SK-N-SH treated with all-trans-retinoic acid at 6 μM for 48 hours (cell line): ENCODE measurements at places on chromosomes 16 and 17.

GRCh38 chr17:63419949-63420867 is 25.9 kb downstream of the CYB561 start:
- no peak for ATAC-seq

DNA sequence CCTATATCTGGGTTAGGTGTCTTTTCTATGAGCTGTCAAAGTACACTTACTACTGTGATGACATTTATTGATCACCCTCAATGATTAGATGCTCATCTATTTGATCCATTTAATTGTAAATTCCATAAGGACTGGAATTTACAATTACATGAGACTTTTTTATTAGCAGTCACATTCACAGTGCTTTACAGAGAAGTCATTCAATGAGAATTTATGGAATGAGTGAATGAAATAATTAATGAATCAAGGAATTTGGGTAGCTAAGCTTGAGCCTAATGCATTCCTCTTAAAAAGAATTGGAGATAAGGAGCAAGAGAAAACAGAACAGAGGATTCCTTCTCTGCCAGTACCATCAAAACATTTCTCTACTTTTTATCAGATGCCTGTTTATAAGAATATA is 1437.5 kb upstream of the CDH8 start:
- ATAC-seq = no peak

DNA sequence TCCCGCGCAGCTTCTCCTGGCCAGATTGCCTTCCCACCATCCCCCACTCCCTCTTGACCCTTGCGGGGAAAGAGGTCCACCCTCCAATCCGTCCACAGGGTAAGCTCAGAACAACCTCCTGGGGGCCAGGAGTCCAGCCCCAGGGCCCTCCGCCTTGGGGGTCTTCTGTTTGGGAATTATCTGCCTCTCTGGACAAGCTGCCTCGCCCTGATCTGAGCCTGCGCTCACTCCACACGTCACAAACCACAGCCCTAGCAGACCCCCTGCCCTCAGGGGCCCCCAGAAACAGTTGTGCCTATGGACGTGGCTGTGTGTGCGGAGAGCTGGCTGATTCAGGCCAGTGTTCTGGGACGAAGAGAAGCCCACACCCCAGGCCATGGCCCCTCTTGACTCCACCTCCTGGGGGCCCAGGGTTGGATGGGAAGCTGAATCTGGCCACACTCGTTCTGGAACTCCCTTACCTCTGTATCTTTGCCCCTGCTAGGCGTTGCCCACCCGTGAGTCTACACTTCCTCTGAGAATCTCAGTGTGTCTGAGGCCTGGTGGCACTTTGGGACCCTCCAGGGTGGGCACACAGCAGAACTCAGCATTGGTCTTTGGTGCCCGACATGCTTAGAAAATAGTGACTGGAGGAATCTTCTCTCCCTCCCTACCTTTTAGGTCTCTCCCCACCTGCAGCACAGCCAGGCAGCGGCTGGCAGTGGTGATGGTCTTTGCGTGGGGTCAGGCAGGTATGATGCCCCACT is 119.9 kb upstream of the SMURF2 start:
- no peak for ATAC-seq

- no peak; the same call in 2 of the 3 replicates for ATAC-seq
Observed at GRCh38 chr17:47879028-47879585, 16.9 kb upstream of the SP2 start.

DNA sequence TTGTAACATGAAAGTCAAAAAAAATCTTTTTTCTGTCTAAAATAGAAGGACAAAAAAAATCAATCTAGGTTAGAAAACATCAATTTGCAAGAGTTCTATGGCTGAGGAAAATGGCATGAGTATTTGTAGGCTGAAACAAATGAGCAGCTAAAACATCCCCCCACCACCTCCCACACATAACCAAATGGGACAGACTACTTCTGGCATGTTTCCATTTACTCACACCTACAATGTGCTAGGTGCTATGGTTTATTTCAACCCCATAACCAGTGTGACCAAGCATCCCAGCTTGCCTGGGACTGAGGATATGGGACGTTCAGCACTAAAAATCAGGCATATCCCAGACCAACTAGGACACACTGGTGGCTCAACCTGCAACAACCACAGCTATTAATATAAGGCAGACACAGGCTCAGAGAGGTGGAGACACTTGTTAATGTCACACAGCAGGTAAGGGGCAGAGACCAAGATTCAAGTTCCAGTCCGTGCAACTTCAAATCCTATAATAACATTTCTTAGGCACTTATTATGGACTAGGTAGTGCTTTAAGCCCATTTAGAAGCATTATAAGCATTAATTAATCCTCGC is 96.0 kb downstream of the XYLT1 start:
- ATAC-seq = no peak

DNA sequence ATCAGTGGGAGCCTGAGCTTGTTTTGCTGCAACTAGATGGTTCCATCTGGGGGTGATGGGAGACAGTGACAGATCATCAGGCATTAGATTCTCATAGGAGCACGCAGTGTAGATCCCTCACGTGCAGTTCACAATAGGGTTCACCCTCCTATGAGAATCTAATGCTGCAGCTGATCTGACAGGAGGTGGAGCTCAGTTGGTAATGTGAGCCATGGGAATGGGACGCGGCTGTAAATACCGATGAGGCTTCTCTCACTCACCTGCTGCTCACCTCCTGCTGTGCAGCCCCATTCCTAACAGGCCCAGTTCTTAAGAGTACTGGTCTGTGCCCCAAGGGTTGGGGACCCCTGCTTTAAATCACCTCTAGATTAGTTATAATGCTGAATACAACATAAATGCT is 137.5 kb upstream of the PLEKHM1 start:
- no peak for ATAC-seq

DNA sequence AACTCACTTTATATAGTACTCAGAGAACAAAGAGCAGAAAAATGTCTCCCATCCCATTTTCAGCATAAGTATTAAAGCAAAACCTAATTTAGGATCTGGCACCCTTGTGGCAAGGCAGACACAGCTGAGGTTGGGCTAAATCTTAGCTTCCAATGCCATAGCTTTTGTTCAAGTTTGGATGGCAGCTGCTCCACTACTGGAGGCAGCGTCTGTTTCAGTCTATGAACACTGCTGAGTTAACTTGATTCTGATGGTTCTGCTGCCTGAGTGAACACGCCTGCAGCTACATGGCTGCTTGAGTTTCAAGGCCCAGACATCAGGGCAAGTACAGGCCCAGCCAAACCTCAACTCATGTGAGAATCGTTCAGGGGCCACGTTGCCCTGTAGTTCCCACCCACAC is 178.2 kb upstream of the RPH3AL start:
- ATAC-seq = no peak

GRCh38 chr16:9098377-9099090 is 7.1 kb downstream of the HAPSTR1 start:
- no peak for ATAC-seq

DNA sequence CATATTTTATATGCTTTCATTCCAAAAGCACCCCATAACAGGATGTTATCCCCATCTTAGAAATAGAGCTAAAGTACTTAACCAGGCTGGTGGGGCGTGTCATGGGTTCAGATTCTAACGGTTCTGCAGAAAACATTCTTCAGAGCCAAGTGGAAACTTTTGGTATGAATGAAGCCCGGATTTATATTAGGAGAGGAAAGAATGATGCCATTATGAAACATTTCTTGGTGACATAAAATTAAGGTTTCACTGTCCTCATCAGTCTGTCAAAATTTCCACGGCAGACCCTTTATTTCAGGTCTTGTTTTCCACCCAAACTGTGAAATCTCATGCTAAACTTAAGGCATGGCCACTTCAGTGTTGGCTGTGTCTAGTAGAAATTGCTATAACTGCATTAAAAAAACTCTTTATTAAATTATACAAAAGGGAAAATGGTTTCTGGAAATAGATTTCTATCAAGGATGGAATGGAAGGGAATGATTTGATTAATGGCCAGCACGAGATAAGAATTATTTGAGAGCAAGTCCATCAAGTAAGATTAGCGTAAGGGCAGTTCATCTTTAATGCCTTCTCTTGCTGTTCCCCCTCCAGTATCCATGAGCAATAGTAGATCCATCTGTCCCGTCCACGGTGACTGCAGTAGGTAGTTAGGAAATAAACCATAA is 11.7 kb downstream of the PRKCA start:
- ATAC-seq = peak; percentile 50

- no peak for ATAC-seq
Observed at GRCh38 chr17:6027342-6028024, 42.7 kb upstream of the WSCD1 start.

DNA sequence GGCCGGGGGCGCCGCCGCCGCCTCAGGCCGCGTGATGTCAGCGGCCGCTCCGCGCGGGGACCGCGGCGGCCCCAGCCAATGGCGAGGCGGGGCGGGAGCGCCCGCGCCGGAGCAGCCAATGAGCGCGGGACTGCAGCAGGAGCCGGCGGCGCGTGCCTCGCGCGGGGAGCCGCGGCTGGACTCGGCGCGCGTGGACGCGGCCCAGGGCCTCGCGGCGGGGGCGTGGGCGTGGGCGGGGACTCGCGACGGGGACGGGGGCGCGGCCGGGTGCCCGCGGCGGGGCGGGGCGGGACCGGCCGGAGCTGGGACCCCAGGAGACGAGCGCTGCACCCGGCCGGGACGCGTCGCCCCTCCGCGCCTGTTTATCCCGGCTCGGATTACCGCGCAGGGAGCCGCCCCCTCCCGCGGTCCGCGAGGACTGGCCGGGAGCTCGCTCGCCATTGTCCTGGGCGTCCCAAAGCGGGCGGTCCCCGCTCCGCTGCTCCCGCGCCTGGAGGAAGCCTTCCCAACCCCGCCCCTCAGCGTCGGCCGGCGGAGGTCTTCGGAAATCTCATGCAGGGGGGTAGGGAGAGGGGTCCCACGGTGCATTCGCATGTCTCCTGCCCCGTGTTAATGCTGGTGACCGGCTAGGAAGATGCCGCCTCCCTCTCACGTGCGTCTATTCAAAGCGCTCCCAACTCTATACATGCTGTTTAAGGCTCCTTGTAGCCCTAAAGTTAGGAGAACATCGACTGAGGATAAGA is at the start of gene RNF157:
TSS of gene RNF157 (minus strand) at position 33 of the 743 bp plus-strand sequence. CDS start 253 bp downstream, outside the sequence.
- peak; percentile 89 for ATAC-seq

DNA sequence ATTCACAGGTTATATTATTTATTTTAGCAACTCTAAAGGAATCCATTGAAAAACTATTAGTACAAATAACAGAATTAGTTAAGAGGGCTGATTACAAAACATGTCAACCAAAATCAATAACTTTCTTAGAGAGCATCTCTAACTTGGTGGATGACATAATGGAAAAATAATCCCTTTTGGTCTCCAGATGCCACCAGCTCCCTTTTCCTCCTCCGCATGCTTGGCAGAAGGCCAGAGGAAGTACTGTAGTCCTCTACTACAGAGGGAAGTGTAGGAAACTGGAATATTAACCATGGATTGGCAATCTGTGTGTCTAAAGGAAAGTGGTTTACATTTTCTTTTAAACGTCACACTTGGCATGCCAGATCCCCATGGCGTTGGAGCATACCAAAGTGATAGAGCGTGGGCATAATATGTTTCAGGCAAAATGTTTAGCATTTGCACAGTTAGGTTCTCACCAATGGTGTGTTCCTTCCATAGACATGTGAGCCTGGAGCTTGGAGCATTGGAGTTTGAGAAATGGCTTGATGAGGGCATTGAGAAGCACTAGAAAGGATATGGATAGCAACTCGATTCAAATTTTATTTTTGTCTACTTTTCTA is 106.3 kb downstream of the PRKCB start:
- ATAC-seq = no peak

DNA sequence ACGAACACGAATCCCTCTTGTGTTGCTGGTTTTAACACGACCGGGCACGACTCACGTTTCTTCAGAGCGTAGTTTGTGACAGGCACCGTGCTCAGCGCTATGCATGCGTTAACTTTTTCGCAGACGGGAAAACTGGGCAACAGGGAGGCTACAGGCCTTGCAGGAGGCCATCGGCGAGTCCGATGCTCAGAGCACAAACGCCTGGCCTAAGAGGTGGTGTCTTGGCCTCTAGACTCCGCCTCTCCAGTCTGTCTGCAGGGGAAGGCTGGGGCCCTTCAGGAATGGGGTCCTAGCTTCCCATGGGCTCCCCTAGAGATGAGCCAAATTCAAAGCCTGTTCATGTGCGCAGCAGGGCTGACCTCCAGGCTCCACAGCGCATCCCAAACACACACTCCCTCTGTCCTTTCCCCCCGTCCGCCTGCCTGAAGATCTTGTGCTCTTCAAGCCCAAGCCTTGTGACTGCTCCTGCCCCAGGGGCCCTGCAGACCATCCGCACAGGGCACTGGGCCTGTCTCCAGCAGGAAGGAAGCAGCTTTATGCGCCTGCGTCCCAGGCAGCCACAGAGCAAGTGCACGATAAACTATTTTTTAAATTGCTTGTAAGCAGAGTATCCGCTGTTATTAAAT is 3.1 kb downstream of the CLCN7 start:
- ATAC-seq = no peak

GRCh38 chr16:81514041-81514559 is 69.5 kb downstream of the CMIP start:
- ATAC-seq = no peak

- peak; percentile 94 for ATAC-seq
Observed at GRCh38 chr16:49281843-49282642, 405 bp upstream of the CBLN1 start.

DNA sequence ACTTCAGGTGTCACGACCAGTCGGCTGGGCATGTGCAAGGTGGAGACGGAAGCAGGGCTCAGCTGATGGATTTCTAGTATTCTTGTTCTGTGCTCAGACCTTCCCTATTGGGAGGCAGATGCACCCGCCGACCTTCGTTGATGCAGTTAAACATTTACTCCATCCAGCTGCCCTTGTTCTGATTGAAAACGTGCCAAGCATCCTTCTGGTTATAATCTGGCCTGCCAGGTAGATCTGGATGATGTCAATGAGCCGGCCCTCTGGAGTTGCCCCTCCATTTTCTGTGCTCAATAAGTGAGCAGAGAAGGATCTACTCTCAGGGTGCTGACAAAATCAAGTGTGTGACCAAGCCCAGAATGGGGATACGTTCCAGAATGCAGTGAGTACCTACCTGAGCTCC is 38.3 kb downstream of the CCDC182 start:
- no peak for ATAC-seq

DNA sequence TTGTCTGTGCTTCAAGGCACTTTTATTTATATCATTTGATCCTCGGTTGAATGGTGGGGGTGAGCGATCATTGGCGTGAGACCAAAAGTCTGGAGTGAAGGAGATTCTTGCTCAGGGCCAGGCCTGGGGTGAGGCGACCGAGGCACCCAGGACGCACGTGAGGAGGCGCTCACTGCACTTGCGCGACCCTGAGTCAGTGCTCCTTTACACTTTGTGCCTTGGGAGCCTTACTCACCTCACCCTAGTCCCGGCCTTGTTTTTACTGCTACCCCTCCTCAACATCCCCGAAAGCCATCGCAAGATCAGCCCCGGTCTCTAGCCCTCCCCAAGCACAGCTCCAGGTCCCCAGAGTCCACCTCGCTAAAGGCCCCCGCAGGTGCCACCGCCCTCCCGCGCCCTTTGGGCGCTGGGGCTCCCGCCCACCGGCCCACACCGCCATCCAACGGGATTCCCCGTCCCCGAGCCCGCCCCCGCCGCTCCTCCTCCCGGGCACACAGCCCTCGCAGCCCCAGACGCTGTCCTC is 496 bp downstream of the EZH1 start:
- ATAC-seq = peak; percentile 89
